ENCODE measurements at places on chromosomes 16 and 17.
A peak's percentile ranks its signal among the peaks of the same experiment; 100 is the strongest.

DNA sequence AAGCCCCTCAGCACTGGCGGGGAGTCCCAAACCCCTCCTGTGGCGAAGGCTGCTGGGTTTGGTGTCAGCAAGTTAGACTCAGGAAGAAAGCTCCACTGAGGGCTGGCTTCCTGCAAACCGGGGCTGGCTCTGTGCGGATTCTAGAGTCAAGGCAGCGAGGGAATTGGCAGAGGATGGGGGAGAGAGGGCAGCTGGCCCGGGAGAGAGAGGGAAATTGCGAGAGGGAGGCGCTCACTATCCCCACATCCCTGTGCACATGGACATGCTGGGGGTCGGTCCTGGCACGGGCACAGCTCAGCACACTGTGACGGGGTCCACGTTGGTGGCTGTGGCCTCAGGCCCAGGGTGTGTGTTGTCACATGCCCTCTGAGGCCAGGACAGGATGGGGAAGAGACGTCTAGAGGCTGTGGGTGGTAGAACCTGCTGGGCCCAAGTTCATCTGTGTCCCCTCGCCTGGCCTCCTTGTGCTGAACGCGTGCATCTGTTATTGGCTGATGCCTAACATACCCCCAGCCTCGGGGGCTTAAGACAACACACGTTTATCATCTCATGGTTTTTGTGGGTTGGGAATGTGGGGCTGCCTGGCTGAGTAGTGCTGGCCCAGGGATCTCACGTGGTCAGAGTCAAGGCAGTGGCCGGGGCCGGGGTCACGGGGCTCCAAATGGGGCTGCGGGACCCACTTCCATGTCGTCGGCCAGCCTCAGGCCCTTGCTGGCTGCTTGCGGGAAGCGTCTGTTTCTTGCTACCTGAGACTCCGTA lies 16.7 kb upstream of the JPH3 start:
- no peak for DNase-seq

DNA sequence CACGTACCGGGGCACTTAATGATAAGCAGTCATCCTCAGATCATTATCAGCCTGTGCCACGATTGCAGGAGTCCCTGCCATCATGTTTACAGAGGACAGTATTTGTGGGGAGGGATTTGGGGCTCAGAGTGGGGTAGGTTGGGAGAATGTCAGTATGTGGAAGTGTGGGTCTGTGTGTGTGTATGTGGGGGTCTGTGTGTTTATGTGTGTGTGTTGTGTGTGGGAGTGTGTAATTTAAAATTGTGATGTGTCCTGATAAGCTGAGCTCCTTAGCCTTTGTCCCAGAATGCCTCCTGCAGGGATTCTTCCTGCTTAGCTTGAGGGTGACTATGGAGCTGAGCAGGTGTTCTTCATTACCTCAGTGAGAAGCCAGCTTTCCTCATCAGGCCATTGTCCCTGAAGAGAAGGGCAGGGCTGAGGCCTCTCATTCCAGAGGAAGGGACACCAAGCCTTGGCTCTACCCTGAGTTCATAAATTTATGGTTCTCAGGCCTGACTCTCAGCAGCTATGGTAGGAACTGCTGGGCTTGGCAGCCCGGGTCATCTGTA lies 13.5 kb upstream of the EFCAB13 start:
- no peak for DNase-seq

- no peak for DNase-seq
Measured at GRCh38 chr16:4746991-4747574, 12.7 kb downstream of the DNAAF8 start.

- DNase-seq: no peak
Measured at GRCh38 chr17:78108726-78109488, 19.6 kb downstream of the TMC6 start.

- DNase-seq: no peak
Measured at GRCh38 chr16:54402270-54402669, 115.7 kb upstream of the IRX3 start.

DNA sequence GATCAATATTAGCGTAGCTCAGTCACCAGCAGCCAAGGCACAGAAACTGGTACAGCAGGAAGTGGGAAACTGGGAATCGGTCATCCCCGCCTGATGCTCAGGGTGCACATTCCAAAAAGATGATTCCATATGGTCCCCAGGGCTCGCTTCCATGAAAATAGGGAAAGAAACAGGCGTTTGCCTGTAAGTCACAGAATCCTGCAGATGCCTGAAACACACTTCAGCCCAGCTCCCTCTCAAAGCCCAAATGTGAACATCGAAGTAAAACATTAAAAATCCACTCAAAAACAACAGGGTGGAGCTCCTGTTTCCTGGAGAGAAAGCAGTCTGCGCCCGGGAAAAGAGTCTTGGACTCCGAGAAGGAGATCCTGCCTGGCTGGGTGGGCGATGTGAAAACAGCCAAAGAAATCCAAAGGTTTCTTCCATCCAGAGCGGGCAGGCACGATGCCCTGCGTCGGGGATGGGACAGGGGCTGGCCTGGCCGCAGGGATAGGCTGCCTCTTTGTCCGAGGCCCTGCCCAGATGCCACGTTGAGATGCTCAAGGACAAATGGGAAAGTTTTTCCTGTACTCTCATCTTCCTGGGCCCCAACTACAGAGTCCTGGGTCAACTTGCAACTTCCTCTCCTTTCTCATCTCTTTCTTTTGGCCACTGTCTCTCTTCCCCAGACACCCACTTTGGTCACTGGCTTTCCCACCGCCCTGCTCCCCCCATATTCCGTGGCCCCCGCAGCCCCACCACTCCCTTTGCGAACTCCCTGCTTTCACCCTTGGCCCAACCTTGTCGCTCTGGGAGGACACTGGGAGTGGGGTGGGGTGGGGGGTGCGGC lies 743 bp downstream of the WIPI1 start:
- DNase-seq: no peak

DNA sequence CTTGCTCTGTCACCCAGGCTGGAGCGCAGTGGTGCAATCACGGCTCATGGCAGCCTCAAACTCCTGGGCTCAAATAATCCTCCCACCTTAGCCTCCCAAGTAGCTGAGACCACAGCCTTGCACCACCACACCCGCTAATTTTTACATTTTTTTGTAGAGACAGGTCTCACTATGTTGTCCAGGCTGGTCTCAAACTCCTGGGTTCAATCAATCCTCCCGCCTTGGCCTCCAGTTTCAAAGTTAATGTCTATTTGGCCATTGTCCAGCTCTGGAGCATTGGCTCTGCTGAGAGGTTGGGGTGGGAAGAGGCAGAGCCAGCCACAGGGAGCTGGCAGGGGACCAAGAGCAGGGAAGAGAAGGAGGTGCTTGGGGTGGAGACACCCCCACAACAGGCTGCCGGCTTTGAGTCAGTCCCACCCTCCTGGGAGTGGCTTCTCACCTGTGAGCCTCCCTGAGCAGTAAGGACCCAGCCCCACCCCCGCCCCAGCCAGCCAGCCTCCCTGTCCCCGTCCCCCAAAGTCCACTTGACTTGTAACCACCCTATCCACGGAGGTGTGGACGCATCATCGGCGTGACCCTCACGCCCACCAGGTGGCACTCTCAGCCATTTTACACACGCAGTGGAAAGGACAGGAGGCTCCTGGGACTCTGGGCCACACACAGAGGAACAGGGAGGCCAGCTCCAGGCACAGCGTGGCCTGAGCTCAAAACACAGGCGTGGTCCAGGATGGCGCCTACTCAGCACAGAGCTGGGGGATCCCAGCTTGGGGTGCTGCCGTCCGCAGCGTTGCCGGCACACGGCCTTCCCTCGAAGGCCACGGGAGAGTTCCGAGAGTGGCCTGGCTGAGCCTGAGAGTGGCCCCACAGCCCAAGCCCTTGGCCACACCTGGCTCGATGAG lies 22.8 kb upstream of the PVALEF start:
- DNase-seq: peak; percentile 74

- no peak for DNase-seq
Measured at GRCh38 chr16:11640987-11641817, 27.1 kb upstream of the SNN start.

DNA sequence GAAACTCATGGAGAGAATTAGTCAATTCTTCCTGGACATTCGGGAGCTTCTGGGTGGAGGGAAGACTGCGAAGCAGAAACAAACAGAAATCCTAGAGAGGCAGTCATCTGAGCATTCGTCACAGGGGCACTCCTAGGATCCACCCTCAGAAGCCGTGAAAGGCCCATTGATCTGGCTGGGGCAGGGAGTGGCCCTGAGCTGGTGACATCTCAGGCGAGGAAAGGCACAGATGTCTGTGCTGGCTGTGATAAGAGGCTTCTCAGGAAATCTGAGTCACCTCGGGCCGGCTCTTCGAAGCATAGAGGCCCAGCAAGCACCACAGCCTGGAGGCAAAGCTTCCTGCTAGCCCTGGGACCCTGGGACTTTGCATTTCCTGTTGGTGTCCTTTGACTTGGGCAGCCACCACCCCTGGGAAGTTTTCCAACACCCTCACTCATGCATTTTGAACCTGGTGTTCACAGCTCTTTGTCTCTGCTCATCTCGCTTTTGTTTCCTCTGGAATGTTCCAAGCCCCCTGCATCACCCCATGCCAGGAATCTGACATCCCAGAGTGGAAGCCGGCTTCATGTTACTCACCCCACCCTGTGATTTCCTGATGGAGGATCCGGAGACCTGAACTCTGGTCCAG lies 23.3 kb upstream of the CDRT4 start:
- DNase-seq: peak; percentile 64

DNA sequence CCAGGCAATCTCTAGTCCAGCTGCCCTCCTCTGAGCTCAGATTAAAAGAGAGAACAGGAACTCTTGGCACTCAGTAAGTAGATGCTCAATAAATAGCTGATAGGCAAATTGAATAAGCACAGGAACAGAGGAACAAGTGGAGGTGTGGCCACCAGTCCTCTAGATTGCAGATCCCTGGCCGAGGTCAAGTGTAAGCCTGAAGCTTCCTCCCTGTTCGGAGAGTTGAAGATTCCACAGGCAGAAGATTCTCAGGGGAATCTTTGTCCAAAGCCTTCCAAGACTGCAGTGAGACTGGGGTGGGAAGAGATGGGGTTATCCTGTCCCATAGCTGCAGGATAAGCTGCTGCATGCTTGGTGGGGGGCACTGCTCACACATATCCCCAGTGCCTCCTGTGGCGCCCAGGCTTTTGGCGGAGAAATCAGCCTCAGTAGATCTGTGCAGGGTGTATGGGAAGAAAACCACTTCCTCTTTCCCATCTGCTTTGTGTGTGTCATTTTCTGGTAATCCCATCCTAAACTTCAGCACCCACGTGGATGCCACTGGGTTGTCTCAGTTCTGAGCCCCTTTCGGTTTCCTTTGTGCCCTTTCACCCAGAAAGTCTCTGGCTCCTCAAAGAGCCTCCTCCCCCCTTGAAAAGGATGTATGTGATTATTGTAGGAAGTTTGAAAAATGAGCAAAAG lies 12.1 kb downstream of the CD300A start:
- DNase-seq: peak; percentile 62

DNA sequence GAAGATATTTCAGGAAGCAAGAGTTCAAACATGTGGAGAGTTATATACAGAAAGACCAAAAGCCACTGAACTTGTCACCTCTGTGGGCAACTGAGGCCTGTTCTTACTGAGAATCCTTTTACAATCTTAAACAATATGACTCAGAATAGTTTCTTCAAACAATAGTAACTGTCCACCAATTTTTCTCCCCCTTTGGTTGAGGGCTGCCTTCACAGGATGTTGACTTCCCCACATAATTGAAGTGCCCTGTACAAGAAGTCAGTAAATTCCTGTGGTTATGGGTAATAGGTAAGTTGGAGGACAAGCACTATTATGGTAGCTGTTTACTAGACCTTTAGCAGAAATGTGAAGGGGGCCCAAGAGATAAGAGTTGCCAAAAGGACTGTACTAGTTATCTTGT lies 215.8 kb downstream of the CDH8 start:
- no peak for DNase-seq

- no peak for DNase-seq
Measured at GRCh38 chr16:27317738-27318391, 4.1 kb downstream of the IL4R start.

DNA sequence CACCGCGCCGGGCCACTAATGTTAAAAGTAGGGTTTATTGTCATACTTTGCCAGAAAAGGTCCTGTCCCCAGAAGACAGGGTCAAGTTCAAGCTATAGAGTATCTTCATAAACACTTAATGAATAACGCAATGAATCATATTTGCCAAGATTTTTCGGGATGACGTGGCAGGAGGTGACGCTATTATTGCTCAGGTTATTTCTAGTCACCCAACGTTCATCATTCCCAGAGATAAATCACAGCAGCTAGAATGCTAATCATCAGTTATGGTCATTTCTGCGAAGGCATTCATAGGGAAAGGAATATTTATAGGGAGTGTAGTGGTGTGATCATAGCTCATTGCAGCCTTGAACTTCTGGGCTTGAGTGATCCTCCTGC lies 2.0 kb downstream of the TMC5 start:
- DNase-seq: no peak

GRCh38 chr16:85395207-85395912 lies 217.8 kb upstream of the GSE1 start:
- no peak for DNase-seq

DNA sequence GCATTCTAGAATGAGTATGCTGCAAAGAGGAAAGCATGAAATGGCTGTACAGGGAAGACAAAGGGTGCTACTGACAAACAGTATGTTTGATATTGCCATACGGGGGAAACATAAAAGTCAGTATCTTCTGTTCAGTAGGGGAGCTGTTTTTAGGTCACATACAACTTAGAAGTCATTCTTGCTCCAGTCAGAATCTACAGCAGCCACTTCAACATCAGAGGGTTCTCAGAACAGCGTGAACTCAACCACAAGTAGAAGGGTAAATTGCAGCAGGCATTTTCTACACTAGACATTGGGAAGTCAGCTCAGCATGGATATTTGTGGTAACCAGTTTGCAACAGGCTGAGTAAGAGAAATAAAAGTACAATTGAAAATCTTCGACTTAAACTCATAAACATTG lies 1241.8 kb upstream of the GOT2 start:
- no peak for DNase-seq

DNA sequence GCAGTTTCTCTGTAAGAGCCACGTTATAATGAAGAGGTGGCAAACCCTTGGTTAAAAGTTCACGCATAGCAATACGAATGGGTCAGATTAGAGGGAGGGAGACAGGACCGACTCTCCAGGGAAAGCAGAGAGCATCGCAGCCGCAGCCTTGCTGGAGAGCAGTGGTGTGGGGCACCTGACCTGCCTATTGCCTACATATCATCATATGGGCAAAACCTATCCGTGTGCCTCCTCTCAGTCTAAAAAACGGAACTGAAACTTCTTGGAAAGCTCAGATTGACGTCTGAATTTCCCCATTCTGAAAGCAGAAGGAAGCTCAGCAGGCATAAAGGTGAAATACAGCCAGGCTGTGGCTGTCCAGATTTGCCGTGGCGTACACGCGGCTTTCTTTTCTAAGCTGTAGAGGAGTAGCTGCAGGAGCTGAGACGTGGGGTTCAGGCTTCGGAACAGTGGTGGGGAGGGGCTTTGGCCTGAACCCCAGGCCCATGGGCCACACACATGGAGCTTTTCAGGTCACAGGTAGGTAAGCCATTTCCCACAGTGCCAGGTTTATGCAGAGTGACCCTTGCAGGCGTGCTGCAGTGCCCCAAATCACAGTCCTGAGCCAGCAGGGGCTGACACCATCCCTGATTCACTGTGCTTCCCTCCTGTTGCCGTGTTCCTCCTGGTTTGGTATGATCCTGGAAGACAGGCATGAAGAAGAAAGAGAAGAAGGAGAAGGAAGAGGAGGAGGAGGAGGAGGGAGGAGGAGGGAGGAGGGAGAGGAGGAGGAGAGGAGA lies 41.6 kb upstream of the TNRC6C start:
- no peak for DNase-seq

GRCh38 chr16:21645261-21645721 lies 7.1 kb downstream of the IGSF6 start:
- DNase-seq: peak; percentile 53
